ENCODE measurements at places on chromosomes 16 and 17.

DNA sequence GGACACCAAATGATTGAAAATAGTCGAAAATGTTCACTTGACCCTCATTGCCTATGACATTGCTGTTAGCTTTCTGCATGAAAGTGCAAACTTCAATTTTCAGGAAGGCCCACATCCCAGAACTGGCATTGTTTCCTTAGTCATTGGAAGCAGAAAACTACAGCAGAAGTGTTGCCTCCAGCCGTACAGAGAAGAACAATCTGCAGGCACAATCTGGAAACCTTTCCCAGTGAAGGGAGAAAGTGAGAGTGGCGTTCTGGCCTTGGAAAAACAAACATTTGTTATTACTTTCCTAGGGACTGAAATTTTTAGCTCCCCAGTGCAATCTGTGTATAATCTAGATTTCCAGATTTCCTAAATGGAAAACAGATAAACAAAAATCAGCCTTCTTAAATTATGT, 529.5 kb upstream of the RBFOX1 start:
- DNase-seq = no peak

DNA sequence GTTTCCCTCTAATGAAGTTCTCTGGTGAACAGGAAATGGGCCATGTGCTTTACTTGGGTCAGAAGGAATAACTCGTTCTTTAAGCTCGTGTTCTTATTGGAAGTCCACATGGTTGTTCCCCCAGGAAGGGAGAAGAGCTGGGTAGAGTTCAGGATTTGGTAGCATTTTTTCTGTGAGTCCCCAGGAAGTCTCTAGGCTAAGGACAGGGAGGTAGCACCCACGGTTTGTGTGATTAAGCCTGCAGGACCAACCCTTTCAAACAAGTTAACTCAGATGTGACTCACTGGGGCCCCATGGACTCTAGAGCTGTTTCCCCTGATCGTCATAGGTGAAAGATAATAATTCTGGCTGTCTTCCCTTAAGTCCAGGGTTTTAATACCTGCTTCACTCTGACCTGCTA, 16.4 kb downstream of the SAP30BP start:
- DNase-seq = no peak

GRCh38 chr17:7190276-7190917, 11.2 kb upstream of the ASGR1 start:
- DNase-seq = no peak

DNA sequence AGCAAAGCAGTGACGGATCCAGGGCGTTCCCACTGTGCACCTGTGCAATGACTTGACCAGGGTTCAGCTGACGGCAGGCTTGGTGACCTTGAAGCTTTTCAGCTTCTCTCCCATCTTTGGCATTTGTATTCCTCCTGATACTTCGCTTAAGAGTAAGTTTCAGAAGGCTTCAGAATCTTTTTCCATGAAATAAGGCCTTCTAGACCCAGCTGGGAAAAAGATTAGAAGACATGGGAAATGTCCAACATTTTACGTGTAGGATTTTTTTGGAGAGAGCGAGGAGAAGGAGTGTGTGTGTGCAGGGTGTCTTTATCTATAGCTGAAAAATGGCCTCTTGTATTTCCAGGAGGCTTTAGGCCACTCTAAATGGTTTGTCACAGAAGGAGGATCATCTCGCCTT, 104.1 kb downstream of the BANP start:
- no peak for DNase-seq

- DNase-seq = no peak
These were observed 5.8 kb downstream of the P2RX5 start for GRCh38 chr17:3690094-3690715.

DNA sequence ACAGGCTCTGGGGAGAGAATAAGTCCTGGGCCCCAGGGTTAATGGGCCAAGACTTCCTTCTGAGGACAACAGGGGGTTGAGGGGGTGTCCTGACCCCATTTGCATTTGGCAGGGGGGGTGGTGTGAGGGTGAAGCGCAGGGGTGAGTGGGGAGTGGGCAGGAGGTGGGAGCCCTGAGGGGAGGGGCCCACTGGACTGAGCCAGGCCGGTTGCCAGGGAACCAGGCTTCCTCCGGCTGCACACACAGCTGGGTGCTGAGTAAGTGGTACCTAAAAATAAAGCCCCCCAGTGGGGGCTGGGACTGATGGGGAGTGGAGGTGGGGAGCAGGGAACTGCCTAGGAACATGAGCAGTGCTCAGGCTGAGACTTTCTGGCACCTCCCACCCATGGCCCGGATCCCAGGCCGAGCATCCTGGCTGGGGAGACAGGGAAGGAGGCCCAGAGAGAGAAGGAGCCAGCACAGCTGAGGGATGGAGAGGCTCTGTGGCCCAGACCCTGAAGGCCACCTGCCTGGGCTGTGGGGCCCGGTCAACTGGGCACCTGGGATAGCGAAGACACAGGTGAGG, 7.5 kb upstream of the RASD1 start:
- DNase-seq = no peak

DNA sequence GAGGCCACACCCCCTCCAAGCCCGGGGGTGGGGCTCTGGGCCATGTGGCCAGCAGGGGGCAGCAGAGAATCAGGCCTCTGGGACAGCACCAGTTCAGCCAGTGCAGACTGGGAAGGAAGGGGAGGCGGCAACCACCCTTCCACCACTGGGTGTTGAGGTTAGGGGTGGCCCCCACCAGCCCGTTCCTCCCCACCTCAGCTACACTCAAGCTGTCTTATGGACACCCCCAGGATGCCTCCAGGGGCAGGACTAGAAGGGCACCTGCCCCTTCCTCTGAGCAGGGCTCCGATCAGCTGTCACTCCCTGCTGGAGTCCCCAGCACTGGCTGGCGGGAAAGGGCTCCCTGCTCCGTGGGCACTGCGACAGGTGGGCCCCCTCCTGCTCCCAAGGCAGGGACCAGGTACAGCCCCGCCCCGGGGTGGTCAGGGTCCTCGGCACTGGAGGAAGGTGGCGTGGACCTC, 21.8 kb downstream of the KATNB1 start:
- peak; percentile 91 for DNase-seq

DNA sequence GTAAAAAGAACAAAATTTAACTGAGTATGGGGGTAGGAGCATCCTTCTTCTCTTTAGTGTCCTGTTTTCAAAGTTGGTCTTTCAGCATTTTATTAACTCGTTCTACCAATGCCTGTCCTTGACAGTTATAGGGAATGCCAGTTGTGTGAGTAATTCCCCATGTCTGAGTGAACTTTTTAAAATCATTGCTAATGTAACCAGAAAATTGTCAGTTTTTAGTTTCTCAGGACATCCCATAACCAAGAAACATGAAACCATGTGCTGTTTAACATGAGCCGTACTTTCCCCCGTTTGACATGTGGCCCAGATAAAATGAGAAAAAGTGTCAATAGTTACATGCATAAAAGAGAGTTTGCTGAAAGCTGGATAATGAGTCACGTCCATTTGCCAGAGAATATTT, 71.4 kb upstream of the ARL4D start:
- DNase-seq = no peak

GRCh38 chr17:74779948-74780400, 3.8 kb upstream of the NAT9 start:
- DNase-seq = peak; percentile 88

GRCh38 chr17:38564869-38565268, 40.9 kb downstream of the SRCIN1 start:
- no peak for DNase-seq

DNA sequence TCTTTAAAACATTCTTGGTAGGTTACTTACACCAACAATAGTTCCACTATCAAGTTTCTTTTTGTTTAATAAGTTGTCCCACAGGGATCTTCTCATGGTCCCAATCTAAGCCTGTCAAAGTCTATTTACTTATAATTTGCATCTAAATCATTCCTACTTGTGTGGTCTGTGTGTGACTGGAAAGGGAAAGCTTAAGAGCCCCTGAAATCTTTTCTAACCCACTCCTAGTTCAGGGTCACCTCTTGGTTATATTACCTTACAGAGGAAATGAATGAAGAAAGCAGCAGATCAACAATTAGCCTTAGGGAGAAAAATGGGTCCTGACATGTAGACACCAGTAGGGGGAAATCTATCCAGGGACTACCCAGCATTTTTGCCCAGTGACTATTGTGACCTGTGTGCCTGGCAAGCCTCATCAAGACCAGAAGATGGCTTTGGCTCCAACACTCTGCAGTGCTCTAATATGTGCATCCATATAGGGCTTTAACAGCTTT, 110.4 kb upstream of the HAS3 start:
- no peak for DNase-seq

DNA sequence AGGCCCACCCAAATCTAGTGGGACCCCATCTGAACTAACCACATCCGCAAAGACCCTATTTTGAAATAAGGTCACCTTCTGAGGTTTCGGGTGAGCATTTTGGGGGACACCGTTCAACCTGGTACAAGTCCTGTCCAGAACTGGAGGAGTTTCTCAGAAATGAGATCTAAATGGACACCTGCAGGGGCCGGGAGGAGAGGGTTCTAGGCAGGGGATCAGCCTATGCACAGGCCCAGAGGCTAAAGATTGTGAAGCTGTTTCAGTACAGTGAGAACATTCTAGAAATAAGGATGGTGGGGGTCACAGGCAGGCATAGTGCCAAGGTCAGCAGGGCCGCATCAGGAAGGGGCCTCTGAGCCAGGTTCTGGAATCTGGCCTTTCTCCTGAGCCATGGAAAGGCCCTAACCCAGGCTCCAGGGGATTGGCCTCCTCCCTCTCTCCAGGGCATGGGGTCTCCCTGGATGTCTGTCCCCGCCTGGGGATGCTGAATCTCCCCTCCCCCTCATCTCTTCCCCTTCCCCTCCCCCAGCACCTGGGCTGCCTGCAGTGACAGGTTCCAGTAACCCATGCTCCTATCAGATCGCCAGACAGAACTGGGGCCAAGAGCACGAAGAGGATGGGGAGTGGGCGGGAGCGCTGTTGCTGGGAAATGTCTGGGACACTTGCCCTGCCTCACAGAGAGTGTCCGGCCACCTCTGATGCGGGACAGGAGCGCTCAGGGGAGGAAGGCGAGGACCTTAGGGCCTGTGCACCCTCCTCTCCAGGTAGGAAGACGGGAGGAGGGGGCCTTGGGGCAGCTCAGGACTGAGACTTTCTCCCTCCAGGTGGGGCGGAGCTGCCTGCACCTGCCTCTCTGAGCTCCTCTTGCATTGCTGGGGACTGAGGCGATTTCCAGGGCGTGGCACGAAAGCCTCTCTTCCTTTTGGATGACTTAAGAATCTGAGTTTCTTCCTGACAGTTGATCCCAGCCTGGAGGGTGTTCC, 321.4 kb upstream of the TNRC6C start:
- DNase-seq = no peak

DNA sequence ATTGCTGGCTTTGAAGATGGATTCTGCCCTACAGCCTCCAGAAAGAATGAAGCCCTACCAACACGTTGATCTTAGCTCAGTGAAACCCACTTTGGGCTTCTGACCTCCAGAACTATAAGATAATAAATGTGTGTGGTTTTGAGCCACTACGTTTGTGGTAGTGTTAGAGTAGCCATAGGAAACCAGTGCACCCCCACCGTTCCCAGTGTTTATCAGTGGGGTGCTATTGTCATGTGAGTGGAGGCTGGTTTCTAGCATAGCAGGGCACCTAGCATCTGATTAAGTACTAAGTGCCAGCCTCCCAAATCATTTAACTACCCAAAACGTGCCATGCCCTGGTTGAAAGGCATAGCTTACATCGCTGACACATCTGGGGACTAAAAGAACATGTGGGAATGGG, 423.9 kb downstream of the UTP18 start:
- DNase-seq = no peak

GRCh38 chr16:12547608-12547922, 256.1 kb downstream of the CPPED1 start:
- no peak for DNase-seq

DNA sequence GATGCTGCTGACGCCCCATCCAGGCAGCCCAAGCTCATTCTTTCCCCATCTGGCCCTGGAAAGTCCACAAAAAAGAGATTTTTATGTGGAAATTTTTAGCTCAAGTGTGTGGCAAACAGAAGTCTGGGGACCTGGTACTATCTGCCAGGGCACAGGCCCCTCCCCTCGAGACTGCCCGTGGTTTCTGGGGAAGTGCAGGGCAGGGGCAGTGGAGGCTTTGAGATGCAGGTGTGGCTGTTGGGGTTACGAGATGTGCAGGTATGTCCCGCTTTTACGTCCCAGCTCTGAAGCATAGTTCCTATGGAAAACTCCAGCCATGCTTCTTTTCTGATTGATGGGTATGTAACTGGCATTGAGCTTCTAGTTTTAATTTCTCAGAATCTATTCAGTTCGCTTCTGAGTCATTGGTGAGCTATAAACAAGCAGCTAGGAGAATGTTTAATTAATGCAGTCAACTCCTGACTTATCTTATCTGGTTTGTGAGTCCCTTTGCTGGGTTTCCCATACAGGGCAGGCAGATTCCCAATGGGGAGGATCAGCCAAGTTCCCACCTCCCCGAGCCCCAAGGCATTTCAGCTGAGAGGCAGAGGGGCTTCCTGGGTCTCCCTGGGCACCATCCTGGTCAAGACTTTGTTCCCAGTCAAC, 16.2 kb downstream of the TBX4 start:
- DNase-seq = no peak

DNA sequence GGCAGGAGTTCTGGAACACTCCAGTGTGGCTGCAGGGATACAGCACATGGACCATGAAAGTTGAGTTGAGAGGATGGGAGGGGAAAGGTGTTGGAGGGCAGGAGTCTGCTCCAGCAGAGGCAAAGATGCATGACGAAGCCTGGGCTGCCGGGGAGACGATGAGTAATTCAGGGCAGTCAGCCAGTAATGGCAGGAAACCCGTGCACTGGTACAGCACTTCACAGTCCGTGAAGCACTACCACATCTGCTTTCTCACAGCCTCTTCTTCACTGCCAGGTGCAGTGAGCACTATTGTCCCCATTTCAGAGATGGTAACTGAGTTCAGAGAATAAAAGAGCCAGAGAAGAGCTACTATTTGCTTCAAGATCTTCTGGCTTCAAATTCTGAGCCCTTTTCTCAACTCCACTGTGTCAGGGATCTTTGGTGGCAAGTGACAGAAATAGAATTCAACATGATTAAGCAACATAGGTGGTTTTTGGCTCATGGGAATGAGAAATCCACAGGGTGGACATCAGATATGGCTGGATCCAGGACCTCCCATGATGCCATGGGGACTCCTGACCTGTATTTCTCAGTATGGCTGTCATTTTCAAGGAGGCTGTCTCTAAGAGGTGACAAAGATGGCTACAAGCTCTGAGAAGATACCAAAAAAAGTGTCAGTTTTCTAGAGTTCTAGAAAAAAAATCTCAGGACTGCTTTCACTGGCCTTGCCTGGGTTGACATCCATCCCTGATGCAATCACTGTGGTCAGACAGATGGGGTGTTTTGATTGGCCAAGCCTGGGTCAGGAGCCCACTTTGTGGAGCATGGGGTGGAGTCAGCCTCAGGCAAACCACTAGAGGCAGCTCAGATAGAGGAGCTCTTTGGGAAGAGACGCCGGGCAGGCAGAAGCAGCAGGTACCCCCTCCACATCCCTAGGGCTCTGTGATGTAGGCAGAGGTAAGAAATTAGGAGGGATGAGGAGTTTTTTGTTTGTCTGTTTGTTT, 24.7 kb downstream of the IL21R start:
- peak; percentile 84 for DNase-seq

Data from activated CD4-positive, alpha-beta memory T cell treated with anti-CD3 and anti-CD28 coated beads, Interleukin-2, amount 10 ng/mL, durations not matched to agents 7 days and 5 days (primary cell).